ENCODE measurements at places on chromosomes 5 and 9.

DNA sequence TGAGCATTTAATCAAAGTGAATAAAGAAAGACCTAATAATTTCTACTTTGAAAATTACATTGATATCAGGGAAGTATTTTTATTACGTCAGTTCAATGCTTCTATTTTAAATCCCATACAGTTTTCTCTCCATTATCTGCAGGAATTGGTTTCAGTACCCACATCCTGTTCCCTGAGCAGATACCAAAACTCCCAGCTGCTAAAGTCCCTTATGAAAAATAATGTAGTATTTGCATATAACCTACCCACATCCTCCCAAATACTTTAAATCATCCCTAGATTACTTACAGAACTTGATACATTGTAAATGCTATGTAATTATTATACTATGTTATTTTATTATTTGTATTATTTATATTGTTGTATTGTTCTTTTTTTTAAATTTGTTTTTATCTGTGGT is 125.4 kb upstream of the MINAR2 start:
- DNase-seq: no peak

GRCh38 chr5:1737790-1738405 is 61.7 kb downstream of the MRPL36 start:
- DNase-seq: no peak

DNA sequence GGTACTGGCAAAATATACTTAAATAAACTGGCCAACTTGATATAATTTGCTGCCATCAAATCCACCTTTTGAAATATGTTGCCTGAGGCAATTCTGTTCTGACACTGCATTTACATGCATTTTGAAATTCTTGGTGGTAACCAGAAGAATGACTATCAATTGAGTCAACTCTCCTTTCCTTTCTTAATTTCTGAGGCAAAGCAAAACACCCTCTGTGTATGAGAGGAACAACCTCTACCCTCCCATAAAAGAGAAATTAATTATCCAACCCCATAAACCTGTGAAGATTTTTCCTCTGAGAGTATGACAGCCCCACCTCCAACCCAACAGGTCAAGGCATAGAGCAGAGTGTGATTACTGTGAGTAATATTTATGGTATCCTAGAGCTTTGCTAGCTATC is 286.8 kb downstream of the NR2F1-AS1 start:
- no peak for DNase-seq

DNA sequence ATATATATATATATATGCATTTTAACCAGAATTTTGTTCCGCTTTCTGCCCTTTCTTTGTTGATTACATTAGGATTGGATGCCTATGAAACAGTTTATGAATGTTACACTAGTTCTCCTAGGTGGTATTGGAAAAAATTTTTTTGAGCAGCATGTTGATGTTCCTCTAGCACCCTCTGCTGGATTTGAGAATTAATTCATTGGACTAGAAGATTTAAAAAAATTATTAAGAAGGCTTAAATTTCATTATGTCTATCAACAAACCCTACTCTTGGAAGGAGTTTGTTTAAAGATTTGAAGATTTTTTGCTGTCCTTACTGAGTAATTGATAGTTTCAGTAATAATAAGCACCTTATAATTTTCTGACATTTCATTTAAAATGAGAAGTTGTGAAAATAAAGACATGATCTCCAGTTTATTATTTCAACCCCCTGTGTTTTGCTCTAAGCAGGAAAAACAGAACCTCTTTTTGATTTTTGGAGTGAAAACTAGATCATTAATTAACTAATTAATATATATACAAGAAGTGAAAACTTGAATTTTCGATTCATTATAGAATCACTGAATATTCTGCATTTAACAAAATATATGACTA is 89.6 kb downstream of the CCDC171 start:
- no peak for DNase-seq

GRCh38 chr9:124764774-124765438 is 6.2 kb downstream of the NR6A1 start:
- DNase-seq: no peak

GRCh38 chr9:12775679-12776512 is 1.1 kb downstream of the LURAP1L start:
- no peak for DNase-seq
